ENCODE measurements at places on chromosomes 6 and 20.

- no peak for DNase-seq
Observed at GRCh38 chr20:63775096-63775978, 35.8 kb downstream of the SLC2A4RG start.

DNA sequence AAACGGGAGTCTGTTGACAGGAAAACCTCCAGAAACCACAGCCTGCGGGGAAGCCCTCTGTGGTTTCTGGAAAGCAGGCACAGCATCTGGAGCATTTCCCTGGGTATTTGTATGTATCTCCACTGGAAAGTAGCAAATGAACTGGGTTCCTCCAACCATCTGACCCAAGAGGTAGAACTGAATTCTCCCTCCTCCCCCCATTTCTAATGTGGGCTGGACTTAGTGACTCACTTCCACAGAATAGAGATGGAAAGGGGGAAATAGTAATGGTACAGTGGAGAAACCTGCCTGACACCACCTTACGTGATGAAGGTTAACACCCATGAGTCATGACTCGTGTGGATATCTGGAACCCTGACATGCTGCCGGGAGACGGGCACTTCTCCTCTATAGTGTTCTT lies 51.9 kb upstream of the XRN2 start:
- DNase-seq: no peak

GRCh38 chr6:82138075-82138791 lies 109.3 kb downstream of the IBTK start:
- DNase-seq: no peak

- DNase-seq: peak; percentile 31
Observed at GRCh38 chr6:158207422-158207788, 39.3 kb downstream of the GTF2H5 start.
